ENCODE measurements at places on chromosomes 12 and 14.

GRCh38 chr12:53536962-53537361 is 29.7 kb upstream of the NPFF start:
- no peak for DNase-seq

- DNase-seq = no peak
Measured at GRCh38 chr12:82474798-82475184, 116.5 kb downstream of the METTL25 start.

GRCh38 chr12:109680264-109681005 is 33.2 kb upstream of the FAM222A start:
- no peak for DNase-seq

- no peak for DNase-seq
Measured at GRCh38 chr12:83784298-83784890, 1097.7 kb downstream of the TMTC2 start.

- DNase-seq = no peak
Measured at GRCh38 chr12:94178882-94179281, 30.5 kb downstream of the PLXNC1 start.

GRCh38 chr12:47776471-47777143 is 3.6 kb downstream of the SLC48A1 start:
- DNase-seq = no peak

GRCh38 chr12:2737656-2738241 is 57.0 kb upstream of the FKBP4 start:
- no peak for DNase-seq

DNA sequence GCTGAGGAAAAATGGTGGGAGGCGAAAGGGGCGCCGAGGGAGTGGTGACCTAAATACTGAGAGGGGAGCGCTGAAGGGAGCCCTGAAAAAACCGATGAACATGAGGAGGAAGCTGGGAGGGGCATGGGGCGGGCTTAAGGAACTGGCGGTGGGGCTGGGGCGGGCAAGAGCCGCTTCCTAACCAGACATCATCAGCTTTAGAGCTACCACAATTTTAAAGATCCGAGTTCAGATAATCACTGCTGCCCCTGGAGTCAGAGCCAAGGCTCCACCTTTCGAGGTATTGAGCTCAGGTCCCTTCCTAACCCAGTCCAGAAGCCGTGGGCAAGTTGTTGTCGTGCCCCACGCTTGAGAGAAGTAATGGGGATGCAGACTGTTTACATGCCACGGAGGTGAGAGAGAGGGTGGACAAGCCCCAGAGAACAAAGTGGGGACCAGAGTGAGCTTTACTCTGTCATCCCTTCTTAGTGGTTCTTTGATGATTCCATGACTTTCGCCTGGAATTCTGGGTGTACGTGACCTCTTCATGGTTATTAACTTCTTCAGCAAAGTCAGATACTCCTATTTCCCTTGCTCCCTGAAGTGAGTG is 393 bp downstream of the ORMDL2 start:
- no peak for DNase-seq

DNA sequence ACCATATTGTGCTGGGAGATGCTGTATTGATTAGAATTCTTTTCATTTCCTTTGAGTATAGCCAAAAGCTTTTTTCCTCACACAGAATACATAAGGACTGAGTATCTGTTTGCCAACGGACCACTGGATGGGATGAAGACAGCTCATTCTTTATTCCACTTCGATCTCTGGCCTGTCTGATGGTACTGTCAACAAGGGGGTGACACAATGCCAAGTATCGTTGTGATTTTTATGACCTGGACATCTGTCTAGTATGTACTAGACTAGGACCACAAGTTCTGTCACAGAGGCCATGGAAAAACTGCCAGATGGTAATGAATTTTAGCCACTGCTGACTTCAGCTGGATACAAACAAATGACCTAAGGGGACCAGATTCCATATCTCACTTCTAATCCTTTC is 502.7 kb downstream of the SOX5 start:
- DNase-seq = no peak

- DNase-seq = no peak
Measured at GRCh38 chr12:57552835-57553313, 3.0 kb downstream of the KIF5A start.

- no peak for DNase-seq
Measured at GRCh38 chr14:69014829-69015259, 35.7 kb upstream of the ACTN1 start.

DNA sequence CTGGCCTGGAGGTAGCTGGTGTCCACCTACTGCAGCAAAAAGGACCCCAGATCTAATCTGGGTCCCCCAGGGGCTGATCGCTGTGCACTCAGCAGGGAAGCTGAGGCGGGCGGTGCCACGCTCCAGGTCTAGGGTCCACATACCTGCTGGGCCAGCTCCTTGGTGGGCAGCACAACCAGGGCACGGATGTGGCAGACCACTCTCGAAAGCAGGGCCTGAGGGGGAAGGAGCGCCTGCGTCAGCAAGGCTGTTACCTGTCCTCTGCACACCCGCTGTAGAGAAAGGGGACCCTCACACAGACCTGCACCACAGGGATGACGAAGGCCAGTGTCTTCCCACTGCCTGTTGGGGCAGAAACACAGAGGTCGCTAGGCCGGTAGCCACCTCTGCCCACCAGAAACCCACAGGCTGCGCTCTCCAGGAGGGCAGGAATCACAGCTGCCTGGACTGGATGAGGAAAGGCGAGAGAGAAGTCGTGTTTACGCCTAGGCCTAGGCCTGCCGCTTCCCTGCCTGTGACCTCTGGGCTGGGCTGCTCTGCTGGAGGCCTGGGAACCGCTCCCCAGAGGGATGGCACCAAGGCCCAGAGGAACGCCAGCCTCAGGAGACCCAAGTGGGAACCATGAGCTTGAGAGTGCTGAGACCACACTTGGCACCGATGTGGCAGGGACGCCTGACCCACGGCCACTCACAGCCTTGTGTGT is 2.0 kb downstream of the DDX51 start:
- no peak for DNase-seq

DNA sequence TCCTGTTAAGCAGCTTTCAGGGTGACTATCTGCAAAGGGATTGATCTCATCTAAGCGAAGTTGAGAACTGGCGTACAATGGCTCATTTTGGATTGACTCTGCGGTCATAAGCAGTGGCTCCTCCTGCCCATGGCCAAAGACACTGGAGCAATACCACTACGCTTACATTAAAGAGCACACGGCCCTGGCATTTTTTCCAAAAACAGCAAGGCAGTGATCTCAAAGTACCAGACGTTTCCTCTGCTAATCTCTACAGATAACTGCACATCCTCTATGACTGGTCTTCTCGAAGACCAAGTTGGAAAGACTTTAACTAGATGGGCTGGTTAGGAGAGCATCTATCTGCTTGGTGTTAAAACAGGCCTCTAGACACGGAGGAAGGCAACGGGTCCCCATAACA is 2.7 kb downstream of the PITPNM2 start:
- no peak for DNase-seq
